ENCODE measurements at places on chromosomes 5 and 9. TPM values are rescaled to one million over a fixed set of nuclear protein-coding genes. Genes with fewer than 3 reads are reported as not detected.

PDE6A gene
- not detected for total RNA-seq

GRCh38 chr5:168969326-168969886 is 331.5 kb downstream of the SLIT3 start:
- no peak for ATAC-seq

IRX1 gene
- total RNA-seq, result not detected

GRCh38 chr9:134233022-134233421 is 68.7 kb upstream of the RNU6ATAC start:
- no peak for ATAC-seq

- ATAC-seq, result no peak
Measured at GRCh38 chr5:57429513-57430120, 53.0 kb downstream of the ACTBL2 start.

DNA sequence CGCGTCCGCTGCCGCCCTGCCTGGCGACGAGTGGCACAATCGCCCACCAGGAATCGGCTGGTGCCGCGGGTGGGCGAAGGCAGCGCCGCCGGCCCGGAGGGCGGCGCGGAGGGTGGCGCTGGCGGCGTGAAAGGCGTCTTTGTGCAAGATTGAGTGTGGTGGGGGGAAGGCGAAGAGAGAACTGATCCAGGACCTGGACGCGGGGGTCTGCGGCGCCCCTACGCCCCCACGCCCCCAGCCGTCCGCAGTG is 4.6 kb upstream of the RGMB start:
- no peak for ATAC-seq

DNA sequence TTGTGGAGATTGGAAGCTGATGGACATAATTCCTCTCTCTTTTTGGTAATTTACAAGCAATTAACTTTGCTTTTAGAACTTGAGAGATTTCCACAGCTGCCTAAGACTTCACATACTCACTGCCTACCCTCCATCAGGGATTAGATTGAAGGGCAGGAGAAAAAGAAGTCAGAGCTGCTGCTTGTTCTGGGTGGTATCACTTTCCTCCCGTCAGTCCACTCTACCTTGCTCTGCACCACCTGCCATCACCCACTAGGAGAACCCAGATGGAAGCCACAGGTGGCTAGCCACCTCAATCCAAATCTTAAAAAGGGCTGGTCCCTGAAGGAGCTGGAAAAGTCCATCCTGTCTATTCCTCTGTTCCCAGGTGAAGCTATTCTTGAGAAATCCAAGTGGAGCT is 10.5 kb downstream of the IRF1 start:
- no peak for ATAC-seq

DMGDH gene
- total RNA-seq, result 4.7 TPM

DRD1 gene
- total RNA-seq, result not detected

TMEFF1 gene
- total RNA-seq, result 1.1 TPM

PCDH1 gene
- 52.8 TPM for total RNA-seq

DNA sequence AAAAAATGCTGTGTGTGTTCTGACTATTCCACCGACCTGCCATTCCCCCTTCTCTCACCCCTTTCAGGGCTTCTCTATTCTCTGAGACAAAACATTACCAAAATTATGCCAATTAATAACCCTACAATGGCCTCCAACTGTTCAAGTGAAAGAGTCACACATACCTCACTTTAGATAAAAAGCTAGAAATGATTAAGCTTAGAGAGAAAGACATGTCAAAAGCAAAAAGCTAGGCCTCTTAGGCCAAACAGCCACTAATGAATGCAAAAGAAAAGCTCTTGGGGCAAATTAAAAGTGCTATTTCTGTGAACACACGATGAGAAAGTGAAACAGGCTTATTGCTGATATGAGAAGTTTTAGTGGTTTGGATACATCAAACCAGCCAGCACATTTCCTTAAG is 279.6 kb upstream of the GRAMD2B start:
- ATAC-seq, result no peak

GRCh38 chr9:17532461-17532860 is 46.4 kb upstream of the SH3GL2 start:
- ATAC-seq, result no peak

WDR38 gene
- not detected for total RNA-seq

- ATAC-seq, result no peak
Measured at GRCh38 chr5:35285011-35285410, 54.7 kb upstream of the PRLR start.

PCDHGB5 gene
- 4.0 TPM for total RNA-seq

KIF4B gene
- total RNA-seq, result under 0.01 TPM

DNA sequence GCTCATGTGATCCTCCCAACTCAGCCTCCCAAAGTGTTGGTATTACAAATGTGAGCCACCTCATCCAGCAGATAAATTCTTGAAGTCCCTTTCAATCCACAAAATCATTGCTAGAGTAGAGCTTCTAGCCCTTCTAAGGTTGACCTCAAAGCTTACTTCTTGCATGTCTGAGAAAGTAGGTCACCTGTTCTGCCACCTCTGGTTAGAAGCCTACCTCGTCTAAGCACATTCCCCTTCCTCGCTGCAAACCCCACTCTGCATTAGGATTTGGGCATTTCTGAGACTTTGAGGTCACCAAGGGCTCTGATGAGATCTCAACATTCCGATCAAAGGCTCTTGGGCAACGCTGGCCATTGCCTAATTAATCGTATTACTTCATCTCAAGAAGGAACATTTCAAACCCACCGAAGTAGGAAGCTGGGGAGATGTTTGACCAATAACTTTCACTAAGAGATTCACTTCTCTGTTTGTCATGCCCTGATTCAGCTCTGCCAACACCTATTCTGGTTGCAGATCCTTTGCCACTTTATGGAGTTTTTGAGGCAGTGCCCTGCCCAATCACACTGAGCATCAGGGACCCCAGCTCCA is 8.6 kb downstream of the ADAM19 start:
- peak; percentile 24 for ATAC-seq

DNA sequence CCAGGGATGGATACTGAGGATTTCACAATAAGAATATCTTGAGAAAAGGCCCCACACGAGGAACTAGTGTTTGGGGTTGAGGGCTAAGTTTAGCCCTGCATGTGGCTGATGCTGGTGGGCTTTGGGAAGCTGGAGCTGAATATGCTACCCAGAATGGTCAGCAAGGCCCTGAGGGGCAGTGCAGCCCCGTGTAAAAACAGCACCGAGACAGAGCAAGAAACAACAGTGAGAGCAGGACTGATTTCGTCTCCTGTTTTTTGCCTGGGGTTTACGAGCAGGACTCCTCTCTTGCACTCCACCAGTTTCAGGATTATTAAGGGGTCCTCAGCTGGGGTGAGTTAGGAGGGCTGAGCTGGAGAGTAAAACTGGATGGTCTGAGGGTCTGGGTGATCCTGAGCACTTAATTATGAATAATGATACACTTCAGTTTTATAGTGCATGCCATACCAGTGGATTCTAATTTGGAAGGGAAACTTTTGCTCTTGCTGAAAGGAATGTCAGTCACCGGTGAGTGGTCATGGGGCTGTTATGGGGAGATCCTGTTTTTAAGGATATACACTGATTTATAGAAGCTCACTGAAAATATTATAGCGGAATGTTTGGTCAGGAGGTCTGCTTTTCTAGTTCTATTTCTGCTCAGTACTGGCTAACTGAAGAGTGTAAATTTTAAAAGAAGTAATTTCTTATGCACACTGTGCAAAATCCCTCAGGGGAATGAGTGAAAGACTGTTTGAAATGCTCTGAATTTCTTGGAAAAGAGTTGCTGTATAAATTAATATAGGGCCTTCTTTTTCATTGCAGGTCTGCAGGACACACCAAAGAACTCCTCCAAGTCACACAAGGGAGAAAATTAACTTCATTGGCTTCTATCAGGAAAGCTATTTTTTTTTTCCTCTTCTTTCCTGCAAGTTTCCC is 42.7 kb upstream of the NFIB start:
- ATAC-seq, result no peak

DMRTA1 gene
- 3.9 TPM for total RNA-seq

FCN2 gene
- total RNA-seq, result not detected

- ATAC-seq, result no peak
Measured at GRCh38 chr9:5041390-5042115, 56.5 kb downstream of the JAK2 start.

DNA sequence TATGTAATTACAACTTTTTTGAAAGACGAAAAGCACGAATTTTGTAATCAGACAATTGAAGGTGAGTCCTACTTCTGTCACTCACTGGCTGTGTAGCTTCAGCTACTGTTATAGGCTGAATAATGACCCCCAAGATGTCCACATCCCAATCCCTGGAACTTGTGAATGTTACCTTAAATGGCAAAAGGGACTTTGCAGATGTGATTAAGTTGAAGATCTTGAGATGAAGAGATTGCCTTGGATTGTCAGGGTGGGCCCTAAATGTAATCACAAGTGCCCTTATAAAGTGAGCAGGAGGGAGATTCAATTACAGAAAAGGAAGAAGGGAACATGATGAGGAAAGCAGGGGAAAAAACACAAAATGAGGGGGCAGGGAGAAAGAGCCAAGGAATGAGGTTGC is 326.2 kb upstream of the MSX2 start:
- ATAC-seq, result no peak

DNA sequence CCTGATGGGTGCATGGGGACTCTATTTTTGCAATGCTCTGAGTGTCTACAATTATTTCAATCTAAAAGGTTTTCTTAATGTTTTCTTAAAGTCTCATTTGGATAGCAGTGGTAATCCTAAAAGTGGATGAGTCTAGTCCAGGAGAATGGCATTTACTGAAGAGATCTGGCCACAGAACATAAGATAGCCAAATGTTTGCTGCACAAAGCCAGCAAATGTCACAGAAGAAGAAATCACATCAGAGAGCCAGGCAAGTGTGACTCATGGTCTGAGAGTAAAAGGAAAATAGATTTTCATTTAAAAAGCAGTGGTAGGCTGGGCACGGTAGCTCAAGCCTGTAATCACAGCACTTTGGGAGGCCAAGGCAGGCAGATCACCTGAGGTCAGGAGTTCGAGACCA is 352.7 kb upstream of the GRAMD2B start:
- ATAC-seq, result no peak

DNA sequence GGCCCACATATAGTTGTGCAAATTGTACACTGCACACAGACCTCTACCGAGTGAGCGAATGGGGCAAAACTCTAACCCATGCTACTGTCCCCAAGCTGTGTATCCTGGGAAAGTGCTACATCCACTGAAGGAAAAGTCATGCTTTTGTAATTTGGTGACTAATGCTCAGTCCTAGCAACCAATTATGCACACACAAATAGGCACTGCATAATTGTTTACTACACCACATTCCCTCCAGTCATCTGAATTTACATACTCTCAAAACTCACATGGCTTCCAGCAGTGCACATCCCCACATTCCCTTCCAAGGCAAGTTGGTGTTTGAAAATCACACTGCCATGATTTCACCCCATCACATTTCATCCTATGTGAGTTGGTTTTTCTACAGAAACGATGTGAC is 125.9 kb upstream of the OSMR start:
- ATAC-seq, result no peak

BHMT2 gene
- 105 TPM for total RNA-seq

DNA sequence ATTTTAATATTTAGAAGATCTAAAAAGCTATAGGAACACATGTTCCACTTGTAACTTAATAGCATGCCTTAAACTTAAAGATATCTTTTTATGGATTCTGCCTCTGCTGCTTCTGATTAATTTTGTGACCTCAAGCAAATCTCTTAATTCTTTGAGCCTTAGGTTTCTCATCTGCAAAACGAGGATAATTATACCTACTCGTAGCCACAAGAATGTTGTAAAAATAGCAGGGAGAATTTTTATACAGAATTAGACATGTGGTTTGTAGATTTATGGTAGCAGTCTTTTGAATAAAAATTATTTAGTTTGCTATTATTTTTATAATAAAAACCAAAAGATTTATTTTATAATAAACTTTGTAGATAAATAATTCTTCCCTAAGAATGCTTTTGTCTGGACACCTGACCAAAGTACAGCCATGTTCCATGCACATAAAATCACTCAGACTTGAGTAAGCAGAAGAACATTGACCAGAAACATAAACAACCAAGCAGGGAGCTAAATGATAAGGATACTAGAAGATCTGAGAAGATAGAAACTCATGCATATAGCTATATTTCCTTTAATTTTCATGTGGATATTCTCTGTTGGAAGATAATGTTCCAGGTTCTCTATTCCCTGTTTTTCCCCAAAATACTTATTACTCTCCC is 18.5 kb downstream of the C9orf85 start:
- no peak for ATAC-seq

CDC25C gene
- not detected for total RNA-seq

- ATAC-seq, result peak; percentile 51
Measured at GRCh38 chr5:177496727-177497291, 595 bp downstream of the PDLIM7 start.

- ATAC-seq, result no peak
Measured at GRCh38 chr9:1505489-1505888, 455.3 kb downstream of the DMRT2 start.

PTPRD gene
- 3.5 TPM for total RNA-seq

FOXD4L5 gene
- not detected for total RNA-seq

GRCh38 chr9:36623280-36623679 is 50.6 kb downstream of the MELK start:
- no peak for ATAC-seq

IL9 gene
- not detected for total RNA-seq

- no peak for ATAC-seq
Measured at GRCh38 chr9:94150279-94150828, 66.1 kb downstream of the PTPDC1 start.

DNA sequence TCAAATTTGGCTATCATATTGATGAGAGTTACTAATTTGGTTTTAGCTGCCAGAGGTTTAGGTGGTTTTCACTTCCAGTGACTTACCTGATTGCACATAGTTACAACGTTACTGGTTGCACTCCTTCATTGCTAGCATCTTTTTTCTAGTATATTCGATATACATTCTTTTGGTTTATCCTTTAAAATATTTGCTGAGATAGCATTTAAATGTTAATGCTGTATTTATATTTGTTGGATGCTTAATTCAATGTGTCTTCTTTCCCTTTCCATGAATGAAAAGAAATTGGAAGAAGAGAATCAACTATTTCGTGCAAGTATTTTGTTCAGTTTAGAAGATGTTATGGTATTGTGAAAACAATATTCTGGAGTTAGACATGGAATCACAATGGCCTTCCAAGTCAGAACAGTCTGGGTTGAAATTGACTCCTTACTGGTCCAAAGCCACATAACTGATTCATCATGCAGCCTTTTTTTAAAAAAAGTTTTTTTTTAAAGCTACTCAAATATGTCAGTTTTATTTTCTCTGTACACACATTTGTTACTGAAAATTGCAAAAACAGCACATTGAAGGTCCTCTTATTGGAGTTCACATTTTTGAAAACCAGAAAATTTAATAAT is 2.2 kb downstream of the SPIN1 start:
- ATAC-seq, result no peak

ACTBL2 gene
- 0.15 TPM for total RNA-seq

- ATAC-seq, result no peak
Measured at GRCh38 chr9:124660341-124660801, 110.7 kb downstream of the NR6A1 start.

DNA sequence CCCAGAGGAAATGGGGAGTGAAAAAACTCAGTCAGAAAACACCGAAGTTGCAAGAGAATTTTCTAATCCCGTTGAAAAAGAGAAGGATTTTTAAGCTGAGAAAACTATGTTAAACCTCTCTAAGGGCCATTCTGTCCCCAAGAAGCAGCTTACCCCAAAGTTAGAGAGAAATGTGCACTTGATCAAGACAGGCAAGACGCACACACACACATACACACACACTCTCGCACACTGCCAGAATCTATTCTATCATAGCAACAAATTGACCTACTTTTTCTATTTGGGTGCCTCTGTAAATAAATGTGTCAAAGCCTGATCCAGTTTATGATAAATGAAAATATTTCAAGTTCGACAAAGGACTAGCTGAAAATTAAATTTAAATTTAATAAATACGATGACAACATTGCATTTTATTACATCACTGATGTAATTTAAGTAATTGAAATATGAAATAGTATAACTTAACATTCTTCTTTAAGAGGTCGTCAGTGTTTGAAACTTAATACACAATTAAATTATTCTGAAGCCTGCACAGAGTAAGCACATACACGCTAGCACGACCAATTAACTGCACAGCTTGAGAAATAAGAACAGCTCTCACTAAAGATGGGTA is 5.9 kb downstream of the NFIL3 start:
- ATAC-seq, result no peak

Measured in gastroesophageal sphincter (tissue), 4 donors.